Stimulated activated CD4-positive, alpha-beta T cell treated with anti-CD3 and anti-CD28 coated beads, TNF-alpha, amount 100 ng/mL, for 4 hours (primary cell): ENCODE measurements at places on chromosomes 11 and 22.

GRCh38 chr11:69658626-69659450 lies 16.3 kb downstream of the LTO1 start:
- no peak for DNase-seq

GRCh38 chr22:17974087-17974486 lies 50.3 kb downstream of the MICAL3 start:
- no peak for DNase-seq

DNA sequence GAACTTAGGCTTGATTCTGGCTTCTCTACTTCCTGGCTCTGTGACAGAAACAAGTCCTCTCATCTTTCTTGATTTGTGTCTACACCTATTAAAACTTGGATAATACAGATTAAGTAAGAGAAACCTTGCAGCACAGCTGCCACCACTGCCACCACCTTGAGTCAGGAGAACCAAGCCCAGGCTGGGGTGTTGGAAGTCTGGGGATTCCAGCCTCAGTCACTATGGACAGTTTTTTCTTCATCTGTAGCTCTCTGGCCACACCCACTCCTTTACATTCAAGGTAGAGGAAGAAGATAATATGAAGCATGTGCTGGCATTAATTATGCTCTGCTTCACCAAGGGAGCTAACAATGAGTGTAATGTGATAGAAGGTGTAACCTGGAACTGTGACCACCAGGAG lies 75.7 kb downstream of the RELT start:
- DNase-seq, result no peak

DNA sequence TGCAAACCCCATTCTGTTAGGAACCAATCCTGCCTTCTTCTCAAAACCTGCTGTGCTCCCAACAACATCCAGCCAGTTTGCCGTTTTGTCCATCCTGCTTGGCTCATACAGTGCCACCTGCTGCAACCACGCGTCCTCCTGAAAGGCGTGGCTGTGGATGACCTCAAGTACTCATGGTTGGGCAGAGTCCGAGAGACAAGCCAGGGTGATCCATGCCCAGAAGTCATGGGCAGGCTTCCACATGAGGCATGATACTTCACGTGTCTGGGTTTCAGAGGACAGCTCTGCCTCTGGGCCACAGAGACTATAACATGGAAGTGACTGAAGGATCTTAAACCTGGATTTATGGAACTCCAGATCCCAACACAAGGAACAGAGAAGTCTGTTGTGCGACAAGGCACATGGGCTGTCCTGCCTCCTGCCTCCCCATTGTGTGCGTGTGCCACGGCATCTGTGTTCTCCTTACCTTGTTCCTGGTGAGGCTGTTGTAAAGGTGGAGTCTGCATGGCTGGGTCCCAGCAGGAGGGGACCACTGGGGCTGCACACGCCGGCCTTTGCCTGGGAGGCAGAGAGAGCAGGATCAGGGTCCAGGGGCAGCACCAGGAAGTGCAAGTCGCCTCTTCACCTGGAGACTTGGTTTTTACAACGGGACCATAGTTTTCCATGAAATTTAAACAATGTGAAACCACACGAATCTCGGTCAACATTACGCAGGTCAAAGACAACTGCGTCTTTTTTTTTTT lies 15.4 kb downstream of the CARS1 start:
- no peak for DNase-seq

- DNase-seq, result no peak
Observed at GRCh38 chr22:18927020-18927419, 9.1 kb downstream of the PRODH start.

DNA sequence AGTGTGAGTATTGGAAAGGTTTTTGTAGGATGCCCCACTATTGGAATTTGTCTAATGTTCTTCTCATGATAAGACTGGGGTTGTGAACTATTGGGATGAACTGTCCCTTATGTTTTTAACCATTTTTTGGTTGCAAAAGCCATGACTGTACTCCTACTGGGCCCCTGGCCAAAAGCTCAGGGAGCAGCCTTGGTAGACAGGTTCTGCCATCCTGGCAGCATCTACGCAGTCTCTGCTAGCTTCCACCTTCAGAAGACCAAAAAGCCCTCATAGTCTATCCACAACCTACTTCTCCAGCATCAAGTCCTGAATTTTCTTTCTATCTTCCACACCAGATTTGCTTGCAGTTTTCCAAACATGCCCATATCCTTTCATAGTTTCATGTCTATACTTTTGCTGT lies 211.8 kb downstream of the TENM4 start:
- no peak for DNase-seq

GRCh38 chr11:125407046-125407445 lies 89.0 kb downstream of the FEZ1 start:
- DNase-seq, result no peak

GRCh38 chr11:116862951-116863350 lies 25.5 kb upstream of the APOA1 start:
- no peak for DNase-seq

DNA sequence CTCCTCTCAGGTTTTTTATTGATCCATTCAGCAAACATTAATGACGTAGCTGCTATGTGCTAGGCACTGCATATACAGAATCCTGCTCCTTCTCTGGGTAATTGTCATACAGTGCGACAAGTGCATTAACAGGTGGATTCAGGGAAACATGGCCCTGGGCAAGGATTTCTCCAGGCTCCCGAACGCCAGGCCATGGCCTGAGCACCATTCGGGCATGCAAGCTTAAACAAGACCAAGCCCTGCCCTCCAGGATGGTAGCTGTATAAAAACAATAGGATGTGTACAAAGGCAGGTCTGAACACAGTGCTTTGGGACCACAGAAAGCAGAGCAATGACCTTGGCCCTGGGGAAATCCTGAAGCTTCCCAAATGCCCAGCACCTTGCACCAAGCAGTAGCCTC lies 9.1 kb upstream of the SYT7 start:
- DNase-seq, result no peak

DNA sequence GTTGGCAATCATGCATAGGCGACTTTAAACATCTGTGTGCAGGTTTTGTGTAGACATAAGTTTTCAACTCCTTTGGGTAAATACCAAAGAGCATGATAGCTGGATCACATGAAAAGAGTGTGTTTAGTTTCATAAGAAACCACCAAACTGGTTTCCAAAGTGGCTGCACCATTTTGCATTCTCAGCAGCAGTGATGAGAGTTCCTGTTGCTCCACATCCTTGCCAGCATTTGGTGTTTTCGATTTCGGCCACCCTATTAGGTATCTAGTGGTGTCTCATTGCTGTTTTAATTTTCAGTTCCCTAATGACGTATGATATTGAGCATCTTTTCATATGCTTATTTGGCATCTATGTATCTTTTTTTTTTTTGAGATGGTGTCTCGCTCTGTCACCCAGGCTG lies 62.8 kb upstream of the CCND1 start:
- DNase-seq, result no peak

DNA sequence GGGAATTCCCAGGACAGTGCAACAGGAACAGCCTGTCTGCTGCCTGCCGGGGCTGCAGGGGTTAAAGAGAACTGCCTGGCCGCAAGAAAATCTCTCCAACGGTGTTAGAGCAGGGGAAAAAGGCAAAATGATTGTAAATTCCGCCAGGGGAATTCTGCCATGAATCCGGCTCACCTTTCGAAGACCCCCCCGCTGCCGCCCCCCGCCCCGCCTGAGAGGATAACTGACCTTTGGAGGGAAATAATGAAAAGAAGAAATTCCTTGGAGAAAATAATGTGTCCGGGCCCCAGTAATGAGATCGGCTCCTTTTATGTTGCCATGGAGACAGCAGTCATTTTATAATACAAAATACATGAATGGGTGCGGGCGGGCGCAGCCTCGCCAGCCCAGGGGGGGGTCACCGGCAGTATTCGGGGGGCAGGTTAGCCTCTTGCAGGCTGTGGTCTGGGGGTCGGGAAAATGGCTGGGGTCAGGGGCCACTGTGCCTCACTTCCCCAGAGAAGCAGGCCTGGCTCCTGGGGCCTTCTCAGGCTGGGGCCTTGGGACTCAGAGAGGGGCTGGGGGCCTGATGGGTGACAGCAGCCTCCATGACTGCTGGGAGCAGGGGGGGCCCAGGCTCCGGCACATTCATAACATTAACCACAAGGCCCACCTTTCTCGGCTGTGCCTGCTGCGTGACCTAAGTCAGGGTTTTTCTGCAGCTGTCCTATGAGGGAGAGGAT lies 228.1 kb downstream of the MN1 start:
- no peak for DNase-seq

DNA sequence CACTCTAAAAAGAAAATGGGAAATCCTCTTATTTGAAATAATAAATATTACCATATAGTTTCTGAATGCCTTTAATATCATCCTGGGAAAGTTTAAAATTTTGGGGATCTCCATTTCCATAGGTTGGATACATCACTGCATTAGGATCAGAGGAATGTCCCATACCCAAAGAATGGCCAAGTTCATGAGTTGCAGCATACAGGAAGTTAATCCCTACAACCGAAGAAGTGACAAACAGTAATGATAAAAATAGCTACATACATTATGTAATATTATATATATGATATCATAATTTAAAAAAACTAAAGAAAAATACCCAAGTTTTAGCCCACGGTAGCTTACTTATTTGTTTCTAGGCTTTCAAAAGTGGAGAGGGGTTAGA lies 7.4 kb downstream of the MMP7 start:
- no peak for DNase-seq

GRCh38 chr11:95076416-95076815 lies 9.7 kb downstream of the SRSF8 start:
- no peak for DNase-seq

DNA sequence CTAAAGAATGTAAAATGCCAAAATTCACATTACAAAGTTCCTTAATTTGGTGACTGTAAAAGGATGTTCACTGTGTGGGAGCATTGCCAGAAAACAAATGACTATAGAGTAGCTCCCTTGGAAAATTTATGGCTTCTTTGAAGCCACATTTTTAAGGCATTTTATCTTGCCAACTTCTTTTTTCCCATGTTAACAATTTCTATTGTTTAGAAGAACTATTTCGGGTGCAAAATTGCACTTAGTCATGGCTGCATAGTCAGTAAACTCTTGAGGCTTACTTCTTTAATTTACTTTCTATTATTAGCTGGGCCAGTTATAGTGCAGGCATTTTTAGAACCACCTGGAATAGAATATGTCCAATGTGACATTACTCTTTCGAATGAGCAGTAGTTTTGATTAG lies 515.3 kb downstream of the JRKL start:
- DNase-seq, result no peak

GRCh38 chr11:88308576-88308975 lies 29.0 kb downstream of the CTSC start:
- DNase-seq, result no peak

- DNase-seq, result no peak
Observed at GRCh38 chr11:119478711-119479285, 55.8 kb upstream of the THY1 start.

GRCh38 chr11:125451400-125452124 lies 44.5 kb downstream of the FEZ1 start:
- DNase-seq, result no peak

DNA sequence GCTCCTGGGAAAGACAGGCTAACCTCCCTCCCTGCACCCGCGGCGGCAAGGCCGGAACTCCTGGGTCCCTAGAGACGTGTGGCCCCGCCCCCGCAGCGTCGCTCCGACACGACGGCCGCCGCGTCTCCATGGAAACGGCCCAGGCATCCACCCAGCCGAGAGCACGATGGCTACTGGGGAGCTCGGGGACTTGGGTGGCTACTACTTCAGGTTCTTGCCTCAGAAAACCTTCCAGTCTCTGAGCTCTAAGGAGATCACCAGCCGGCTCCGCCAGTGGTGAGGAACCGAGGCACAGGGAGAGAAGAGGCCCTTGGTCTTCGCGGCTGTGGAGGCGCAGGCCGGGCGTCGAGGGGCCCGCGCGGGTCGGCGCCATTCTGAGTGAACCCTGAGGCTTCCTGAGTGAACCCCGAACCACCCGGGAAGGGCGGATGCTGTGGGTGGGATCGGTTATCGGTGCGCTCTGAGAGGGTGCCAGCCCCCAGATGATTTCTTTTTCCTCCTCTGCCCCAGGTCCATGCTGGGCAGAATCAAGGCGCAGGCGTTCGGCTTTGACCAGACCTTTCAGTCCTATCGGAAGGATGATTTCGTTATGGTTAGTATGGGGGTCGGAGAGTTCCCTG lies at the start of gene CFAP300:
TSS of gene CFAP300 (plus strand) at position 133 of the 620 bp plus-strand sequence. CDS start at position 167, 34 bp downstream.
- peak; percentile 16 for DNase-seq
